ENCODE measurements at places on chromosomes 11 and 22.

DNA sequence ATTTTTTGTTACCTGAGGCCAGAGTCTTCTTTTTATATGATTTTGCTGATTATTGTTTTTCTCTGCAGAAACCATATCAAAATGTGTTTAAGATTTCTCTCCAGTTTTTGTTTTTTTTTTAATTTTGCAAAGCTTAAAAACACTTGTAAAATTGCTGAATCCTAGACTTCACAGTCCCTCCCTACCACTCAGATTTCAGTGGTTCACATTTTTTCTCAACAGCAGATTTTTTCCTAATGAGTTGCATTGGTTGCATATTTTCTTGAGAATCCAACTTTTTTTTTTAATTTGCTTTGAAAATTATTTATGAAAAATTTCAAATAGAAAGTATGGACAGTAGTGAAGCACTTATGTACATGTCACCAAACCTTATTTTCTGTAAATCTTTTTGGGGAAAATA is 5.8 kb downstream of the ARL14EP start:
- no peak for DNase-seq

DNA sequence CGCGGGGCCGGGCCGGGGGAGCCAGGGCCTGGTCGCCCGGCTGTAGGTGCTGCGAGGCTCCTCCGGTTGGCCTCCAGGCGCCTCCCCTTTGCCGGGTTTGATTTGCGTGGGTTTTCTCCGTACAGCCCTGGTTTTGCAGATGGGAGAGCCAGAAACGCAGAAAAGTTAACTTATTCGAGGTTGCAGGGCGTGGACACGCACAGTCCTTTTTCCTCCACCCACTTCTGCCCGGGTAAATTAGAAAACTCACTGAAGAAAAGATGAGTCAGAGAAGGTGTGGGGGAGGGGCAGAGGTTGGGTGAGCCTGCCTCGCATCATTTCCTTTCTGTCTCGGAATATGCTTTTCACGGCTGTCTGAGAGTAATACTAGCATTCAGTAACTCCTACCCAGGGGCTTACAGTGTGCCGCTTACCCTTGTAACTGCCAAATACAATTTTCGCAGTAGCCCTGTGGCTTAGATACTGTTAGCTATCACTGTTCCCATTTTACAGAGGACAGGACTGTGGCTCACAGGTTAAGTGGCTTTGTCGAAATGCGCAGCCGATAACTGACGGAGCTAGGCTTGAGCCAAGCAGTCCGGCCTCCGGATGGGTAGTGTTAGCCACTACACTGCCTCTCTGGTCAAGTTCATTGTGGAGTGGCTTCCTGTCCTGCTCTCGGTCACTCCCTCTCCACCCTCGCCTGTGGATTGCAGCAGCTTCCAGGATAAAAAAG is 812 bp downstream of the FADD start:
- DNase-seq, result peak; percentile 42

DNA sequence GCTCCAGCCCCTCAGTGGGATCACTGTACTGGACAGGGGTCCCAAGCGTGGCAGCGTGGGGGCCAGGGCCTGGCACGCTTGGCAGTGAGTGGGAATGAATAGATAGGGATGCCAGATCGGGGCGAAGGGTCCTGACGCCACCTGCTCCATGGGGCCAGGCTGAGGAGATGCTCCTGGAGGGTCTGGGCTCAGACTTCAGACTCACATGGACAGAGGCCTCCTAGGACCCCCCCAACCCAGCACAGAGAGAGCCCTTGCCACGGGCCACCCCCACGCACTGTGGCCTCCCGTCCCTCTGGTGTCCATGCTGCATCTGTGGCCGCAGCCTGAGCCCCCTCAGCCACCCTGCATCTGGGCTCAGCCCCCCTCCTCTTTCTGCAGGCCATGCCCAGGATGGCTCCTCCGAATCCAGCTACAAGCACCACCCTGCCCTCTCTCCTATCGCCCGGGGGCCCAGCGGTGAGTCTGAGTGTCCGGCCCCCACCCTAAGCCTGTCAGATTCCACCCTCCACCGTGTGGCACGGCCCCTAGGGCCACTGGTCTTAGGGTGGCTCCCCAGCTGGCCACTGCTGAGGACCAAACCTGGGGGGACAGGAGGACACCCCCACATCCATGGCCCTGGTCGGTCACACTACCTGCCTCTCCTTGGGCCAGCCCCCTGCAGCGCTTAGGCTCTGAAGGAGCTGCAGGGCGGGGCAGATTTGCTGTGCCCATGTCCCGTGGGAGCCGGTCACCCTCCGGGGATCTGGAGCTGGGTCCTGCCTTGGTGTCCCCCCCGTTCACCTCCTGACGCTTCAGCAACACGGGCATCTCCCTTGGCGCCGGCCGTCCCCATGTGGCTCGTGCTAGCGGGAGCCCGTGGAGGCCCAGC is 2.7 kb downstream of the MUC5AC start:
- DNase-seq, result no peak

DNA sequence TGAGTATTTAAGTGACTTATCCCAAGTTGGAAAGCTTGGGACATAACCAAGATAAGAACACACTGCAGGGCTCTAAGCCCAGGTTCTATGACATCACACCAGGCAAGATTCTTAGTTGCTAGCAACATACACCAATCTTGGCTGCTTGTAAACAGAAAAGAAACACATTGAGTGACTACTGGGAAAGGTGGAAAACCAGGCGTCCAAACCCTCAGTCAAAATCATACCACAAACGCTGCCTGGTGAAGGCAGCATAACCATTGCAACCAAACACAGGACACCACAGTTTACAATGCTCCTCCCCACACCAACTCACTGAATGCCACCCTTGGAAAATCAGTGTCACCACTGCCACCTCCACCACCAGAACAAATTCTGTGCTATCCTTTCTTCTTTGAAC is 379.9 kb downstream of the TTC28 start:
- DNase-seq, result no peak

DNA sequence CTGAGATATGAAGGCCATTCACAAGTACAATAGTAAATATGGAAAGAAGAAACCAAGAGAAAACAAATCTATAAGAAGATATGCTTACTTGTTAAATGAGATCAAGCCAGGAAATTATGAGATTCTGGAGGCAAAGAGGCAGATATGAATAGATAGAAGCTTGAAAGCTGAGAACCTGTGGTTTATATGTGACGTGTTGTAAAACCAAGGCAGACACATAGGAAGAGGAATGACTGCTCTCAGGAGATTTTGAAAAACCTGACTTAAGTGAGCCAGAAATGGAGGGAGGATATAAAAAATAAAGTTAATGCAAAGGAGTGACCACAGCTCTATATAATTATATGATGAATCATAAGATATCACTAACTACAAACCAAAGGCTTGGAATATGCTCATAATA is 1160.5 kb upstream of the CNTN5 start:
- no peak for DNase-seq

- DNase-seq, result no peak
These were observed 1.9 kb downstream of the CD151 start for GRCh38 chr11:834371-835316.

- peak; percentile 54 for DNase-seq
These were observed 2.5 kb upstream of the BEST1 start for GRCh38 chr11:61947486-61948210.

GRCh38 chr11:96109331-96110030 is 185.6 kb upstream of the MTMR2 start:
- DNase-seq, result no peak

DNA sequence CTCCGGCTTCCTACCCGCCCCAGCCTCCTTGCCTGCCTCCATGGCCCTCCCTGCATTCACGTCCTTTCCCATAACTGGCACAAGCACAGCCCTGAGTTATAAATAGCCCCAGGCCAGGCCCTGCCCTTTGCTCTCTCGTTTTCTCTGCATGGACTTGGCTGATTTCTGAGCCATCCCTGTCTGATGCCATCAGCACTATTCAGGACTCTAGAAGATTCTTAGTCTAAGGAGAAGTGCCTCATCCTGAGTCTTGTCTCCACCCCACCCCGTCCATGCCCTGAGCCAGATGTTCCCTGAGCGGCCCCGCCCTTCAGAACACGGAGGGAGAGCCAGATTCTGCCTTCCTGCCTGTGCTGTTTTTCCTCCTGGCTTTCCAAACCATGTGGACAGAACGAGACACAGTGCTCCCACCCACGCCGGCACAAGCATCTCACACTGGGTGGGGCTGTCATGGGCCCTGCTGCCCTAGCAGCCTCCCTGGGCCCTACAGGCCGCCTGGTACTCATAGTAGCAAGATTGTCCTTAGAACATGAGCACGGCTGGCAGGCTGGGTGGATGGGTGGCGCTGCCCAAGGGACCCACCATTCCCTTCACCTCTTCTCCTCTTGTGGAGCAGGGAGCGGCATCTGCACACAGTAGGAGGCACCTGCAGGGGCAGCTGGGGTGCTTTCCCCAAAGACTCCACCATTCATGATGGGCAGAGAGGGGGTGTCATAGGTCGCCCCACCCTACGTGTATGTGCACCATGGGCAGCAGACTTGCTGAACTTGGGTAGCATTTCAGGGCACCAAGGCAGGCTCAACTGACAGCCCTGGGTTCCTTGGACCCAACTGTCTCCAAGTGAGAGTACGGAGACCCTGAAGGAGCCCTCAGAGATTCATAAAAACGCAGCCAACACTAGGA is 76.9 kb downstream of the BCR start:
- no peak for DNase-seq

- peak; percentile 43 for DNase-seq
These were observed 95.5 kb upstream of the PARVA start for GRCh38 chr11:12281571-12282478.

DNA sequence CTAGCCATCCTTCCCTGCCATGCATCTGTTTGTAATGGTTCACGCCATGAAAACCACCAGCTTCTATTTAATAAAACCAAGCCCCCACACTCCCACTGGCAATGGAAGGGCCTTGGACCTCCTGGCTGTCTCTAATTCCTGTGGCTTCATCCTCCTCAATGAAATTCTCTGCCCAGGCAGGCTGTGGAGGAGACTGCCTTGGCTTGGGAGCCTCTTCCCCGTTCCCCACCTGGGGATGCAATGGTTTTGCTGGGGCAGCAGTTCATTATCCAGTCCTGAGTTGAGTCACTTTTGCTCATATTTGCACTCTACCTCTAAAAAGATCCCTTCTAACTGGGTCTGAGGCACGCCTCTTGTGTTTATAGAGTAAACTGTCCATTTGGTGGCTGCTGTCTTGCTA is 515.8 kb downstream of the NTM start:
- DNase-seq, result no peak

- DNase-seq, result no peak
These were observed 371 bp downstream of the CCDC116 start for GRCh38 chr22:21632931-21633330.

DNA sequence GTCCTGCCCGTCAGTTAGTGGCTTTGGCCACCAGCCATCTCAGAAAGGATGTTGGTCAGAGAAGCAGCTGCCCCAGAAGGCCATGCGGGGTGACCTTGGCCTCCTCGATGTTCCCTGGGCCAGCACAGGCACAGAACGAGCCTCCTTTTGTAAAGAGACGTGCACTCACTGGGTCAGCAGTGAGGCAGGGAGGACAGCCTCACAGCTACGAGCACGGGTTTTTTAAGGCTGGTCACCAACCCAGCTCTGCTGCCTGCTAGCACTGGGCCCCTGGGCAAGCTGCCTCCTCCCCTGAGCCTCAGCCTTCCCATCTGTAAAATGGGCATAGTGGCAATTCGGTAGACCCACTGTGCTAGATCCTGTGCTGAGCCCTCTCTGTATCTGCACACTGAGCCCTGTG is 10.8 kb downstream of the IGLL1 start:
- no peak for DNase-seq

GRCh38 chr11:43997022-43997660 is 50.6 kb upstream of the ACCSL start:
- DNase-seq, result no peak
